Fibroblast of skin of abdomen (primary cell): ENCODE measurements at places on chromosomes 1 and 21.
A peak's percentile ranks its signal among the peaks of the same experiment; 100 is the strongest.

- no peak for DNase-seq
Measured at GRCh38 chr1:206776229-206776628, 3.9 kb upstream of the IL10 start.

- DNase-seq: no peak
Measured at GRCh38 chr1:223224465-223224864, 81.4 kb upstream of the TLR5 start.

GRCh38 chr1:213284626-213285025 is 233.6 kb downstream of the RPS6KC1 start:
- peak; percentile 55 for DNase-seq

- DNase-seq: no peak
Measured at GRCh38 chr21:36542312-36543101, 62.6 kb upstream of the CLDN14 start.

DNA sequence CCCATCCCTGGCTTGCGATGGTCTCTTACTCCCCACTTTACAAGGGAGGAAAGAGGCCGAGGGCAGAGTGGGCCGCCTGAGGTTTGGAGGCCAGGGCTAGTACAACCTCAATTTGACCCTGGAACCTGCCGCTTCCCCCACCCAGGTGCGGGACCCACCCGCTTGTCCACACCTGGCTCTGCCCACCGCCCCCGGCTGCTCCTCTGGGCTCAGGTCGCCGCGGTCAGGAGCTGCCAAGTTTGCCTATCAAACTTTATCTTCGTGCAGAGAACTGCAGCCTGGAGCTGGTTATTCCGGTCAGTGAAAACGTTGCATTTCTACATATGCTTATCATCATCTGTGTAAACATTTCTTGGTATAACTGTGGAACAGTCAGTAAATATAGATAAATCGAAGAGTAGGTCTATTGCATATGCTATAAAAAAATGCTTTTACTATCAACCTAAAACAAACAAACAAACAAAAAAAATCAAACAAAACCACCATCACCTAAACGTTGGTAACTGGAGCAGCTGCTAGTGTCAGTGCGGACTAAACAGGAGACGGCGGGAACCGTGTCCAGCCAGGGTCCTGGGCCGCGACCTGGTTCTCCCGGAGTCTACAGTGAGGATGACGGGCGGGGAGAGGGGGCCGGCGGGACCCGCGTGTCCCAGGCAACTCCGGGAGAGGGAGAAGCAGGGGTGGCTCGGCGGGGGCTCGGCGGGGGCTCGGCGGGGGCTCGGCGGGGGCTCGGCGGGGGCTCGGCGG is 906 bp upstream of the ADARB1 start:
- no peak for DNase-seq

- no peak for DNase-seq
Measured at GRCh38 chr1:69494221-69494620, 73.5 kb upstream of the LRRC7 start.

DNA sequence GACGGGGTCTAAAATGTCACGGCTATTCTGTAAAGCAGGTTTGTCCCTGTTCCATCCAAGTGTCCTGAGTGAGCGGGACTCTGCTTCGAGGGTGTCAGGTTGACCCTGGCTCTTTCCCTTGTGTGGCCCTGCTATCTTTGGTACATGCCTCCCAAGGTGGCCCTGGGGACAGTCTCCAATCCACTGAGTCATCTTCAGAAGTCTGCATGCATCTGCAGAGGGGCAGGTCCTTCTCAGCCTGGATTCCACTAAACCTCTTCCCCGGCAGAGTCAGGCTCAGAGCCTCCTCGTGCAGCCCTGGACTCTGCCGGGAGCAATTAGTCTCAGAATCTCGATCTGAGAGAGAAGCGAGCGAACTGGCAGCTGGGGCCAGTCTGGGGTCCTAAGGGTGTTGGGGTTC is 50.1 kb upstream of the KCNJ15 start:
- DNase-seq: no peak
